ENCODE measurements at places on chromosomes 13 and 19. TPM values are rescaled to one million over a fixed set of nuclear protein-coding genes. Genes with fewer than 3 reads are reported as not detected.

Gene GMIP
- 29.2 TPM for total RNA-seq

Gene IL17D
- total RNA-seq, result 6.3 TPM

GRCh38 chr13:91169321-91170050 is 178.0 kb upstream of the MIR17HG start:
- no peak for DNase-seq

GRCh38 chr19:55457683-55458457 is 3.6 kb downstream of the ISOC2 start:
- no peak for DNase-seq

GRCh38 chr19:3463714-3464586 is 16.4 kb downstream of the SMIM24 start:
- DNase-seq, result no peak

- no peak for DNase-seq
These were observed 1.9 kb upstream of the VASP start for GRCh38 chr19:45505151-45505995.

DNA sequence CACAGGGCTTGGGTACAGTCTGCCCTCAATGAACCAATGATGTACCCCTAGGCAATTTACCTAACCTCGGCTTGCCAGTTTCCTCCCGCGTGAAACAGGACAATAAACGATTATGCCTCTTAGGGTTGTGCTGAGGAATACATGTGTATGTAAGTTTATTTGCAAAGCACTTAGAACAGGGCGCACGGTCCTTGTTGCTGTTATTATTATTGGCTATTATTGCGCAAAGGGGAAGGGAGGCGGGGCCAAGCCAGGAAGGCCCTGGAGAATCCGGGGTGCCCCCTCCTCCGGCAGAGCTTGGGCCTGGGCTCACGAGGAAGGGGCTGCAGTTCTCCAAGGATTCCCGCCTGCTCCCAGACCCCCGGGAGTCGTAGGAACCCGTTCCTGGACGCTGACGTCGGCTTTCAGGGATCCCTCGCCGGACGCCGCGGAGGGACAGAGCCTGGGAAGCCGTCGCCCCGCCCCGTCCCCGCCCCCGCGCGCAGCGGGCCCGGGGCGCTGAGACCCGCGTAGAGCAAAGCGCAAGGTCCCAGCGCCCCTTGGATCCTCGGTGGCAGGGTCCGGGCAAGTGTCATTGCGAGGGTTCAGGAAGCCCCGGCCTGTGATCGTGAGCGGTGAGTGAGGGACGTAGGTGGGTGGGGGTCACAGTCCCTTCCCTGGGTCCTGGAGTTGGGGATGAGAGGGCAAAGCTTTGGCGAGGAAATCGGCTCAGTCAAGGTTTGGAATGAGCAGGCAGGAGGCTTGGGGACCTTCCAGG is at the start of gene TMEM91:
Gene TMEM91 (plus strand): TSS at position 293 of the 757 bp plus-strand sequence. CDS start 1,777 bp downstream, outside the sequence.
- DNase-seq, result no peak

DNA sequence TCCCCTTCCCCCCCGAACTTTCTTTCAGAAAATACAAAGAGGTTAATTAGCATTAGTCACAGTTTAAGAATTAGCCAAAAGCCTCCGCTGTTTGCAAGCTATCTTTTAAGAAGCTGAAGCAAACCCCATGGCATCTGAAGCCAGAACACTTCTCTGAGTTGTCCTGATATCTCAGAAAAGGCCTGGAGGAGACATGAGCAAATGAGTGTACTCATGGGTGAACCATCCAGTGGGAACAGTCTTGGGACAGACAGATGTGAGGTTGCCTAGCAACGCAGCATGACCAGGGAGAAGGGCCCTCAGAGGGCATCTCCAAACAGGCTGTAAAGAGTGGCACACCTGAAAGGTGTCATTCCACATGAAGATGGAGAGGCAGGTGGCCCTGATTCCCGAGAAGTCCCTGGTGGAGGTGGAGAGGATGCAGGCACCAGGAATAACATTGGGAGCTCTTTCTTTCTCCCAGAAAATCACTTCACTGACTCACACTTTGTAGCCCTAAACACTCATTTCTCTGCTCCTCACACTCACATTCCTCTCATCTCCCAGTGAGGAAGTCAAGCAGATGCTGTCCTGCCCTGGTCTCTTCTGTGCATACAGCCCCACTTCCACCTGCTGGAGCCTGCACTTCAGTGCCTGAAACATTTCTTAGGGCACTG is 87.0 kb upstream of the TSHZ3 start:
- DNase-seq, result no peak

Gene SIGLEC12
- total RNA-seq, result not detected

Gene NPAS1
- total RNA-seq, result 2.2 TPM

GRCh38 chr13:33340631-33341030 is 55.1 kb upstream of the STARD13 start:
- DNase-seq, result no peak

GRCh38 chr13:106534639-106535551 is 567 bp downstream of the EFNB2 start:
- DNase-seq, result peak; percentile 35

DNA sequence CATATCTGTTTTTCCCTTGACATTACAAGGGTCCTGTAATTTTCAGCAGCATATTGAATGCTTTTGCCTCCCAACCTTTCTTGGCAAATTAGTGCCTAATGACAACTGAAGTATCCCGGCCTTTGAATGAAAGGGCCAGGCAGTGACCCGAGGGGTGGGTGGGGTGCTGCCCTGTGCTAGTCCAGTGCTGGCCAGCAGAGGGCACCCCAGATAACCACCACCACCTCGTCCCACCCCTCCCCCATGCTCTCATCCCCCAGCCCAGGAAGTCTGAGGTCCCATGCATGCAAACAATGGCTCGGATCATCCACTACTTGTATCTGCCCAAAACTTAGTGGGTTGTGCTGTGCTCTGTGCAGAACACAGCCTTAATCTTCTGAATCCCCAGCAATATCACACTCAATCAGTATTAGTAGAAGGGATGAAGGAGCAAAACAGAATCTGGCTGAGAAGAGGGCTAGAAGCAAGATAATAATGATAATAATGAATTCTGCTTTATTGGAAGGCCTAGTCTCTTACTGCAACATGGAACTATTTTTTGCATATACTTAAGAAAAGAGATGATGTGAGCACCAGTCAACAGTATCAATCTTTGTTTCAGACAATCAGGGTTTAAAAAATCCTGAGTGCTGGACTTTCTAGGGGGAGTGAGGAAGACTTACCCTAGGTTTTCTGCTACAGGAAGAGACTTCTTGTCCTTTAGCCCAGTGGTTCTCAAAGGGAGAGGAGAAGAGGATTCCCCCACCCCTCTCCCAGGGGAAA is 3.8 kb downstream of the ATP12A start:
- DNase-seq, result peak; percentile 67

- peak; percentile 49 for DNase-seq
These were observed 8.7 kb upstream of the IGFL3 start for GRCh38 chr19:46133101-46133627.

- no peak for DNase-seq
These were observed 1.0 kb upstream of the MEF2B start for GRCh38 chr19:19170873-19171672.

DNA sequence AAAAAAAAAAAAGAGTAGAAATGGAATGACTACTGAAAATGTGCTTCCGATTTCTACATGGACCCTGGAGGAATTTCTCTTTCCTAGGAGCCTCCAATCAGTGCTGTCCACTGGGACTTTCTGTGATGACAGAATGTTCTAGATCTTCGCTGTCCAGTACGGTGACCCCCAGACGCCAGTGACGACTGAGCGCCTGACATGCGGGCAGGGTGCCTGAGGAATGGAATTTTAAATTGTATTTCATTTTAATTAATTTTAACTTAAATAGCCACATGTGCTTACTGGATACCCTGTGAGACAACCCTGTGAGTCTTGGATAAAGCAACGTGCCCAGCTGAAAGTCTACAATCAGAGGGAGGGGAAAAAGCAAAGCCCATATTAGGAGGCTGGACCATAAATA is 4.1 kb upstream of the TLE6 start:
- no peak for DNase-seq

DNA sequence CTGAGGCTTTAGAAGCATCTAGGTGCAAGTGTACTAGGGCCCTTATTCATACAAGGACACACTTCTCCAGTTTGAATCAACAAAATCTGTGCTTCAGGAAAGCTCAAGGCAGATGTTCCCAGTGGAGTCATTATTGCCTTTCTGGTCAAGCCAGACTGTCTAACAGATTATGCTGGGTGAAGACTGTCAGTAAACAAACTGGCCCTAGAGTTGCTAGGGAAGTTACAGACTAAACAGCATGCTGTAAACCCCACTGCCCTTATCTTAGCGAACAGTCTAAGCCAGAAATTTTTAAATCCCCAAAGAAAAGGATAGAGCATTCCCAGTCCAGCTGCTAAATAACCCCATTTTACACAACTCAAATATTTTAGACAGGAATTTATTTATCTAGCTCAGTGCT is 1701.3 kb upstream of the PRR20A start:
- no peak for DNase-seq

Gene LYPD3
- total RNA-seq, result 0.60 TPM

DNA sequence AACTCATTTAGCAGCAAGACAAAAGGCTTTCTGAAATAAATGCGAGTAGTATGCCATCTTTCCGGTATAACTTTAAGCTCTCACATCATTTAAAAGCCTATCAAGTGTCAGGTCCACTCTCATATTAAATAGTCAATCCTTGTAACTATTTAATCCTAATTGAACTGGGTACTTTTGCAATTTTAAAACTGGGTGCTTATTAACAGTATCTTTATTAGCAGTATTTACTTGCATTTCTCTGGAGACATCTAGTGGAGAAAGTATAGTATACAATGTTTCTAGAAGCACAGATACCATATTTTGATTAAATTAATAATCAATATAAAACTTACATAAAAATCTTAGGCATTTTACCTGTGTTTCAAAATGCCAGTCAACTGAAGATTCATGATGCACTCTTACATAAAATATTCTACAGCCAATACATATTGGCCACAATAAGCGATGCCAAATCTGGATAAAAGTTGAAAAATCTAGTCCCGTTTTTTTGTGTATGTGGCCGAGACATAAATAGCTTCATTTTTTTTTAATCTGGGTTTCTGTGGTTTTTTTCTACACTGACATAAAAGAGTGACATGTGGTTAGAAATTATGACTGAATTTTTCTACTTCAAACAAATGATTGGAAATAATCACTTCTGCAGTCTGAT is 4.3 kb upstream of the POSTN start:
- DNase-seq, result no peak

- no peak for DNase-seq
These were observed 469.8 kb upstream of the ZNF507 start for GRCh38 chr19:31875591-31875990.

GRCh38 chr13:40583738-40584137 is 82.7 kb downstream of the FOXO1 start:
- no peak for DNase-seq

Gene RGL3
- total RNA-seq, result 284 TPM

DNA sequence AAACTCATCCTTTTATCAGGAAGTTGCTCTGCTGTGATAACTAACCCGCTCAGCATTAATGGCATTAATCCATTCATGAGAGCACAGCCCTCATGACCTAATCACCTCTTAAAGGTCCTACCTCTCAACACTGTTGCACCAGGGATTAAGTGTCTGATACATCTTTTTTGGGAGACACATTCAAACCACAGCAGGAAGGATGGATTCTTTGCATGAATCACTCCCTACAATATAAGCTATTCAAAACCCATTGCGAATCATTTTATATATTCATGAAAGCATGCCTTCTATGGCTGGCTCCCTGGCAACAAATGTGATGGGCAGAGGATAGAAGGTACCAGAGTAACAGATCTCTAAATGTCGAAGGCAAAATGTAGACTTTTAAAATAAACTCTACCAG is 27.6 kb downstream of the ARL11 start:
- no peak for DNase-seq

DNA sequence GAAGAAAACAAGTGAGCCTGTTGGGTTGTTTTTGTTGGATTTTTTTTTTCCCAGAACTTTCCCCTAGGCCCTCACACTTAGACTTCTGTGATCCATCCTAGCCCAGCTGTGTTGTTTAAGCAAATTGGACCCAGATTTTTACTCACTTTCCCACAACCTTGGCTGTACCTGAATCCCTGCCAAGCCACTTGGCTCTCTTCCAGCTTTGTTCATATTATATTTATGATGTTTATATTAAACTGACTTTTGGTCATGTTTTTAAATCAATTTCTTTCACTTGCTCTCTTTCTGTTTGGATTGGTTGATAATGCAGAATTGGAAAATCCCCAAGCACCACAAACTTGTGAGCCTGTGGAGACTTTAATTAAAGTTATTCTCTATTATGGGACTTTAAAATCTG is 16.6 kb downstream of the OLFM4 start:
- no peak for DNase-seq

GRCh38 chr13:98429977-98430736 is 146.8 kb downstream of the STK24 start:
- DNase-seq, result no peak

GRCh38 chr13:43227721-43228120 is 204.3 kb downstream of the DNAJC15 start:
- no peak for DNase-seq

DNA sequence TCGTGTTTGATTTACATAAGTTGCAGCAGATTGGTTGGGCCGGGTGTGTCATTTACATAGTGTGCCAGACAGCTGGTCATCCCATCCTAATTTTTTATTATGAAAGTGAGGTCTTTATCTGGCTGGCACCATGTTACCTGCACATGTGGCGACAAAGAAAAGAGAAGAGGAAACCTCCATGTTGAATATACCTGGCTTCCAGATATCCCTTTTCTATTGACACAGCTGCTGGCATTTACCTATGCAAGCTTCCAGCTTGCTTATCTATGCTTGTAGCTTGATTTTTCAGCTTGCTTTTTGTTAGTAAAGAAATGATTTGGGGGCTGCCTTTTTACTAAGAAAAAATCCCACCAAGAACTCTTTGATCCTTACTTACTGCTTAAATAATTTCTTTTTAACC is 681.3 kb upstream of the SLITRK1 start:
- DNase-seq, result no peak

Gene PCDH9
- total RNA-seq, result 1.7 TPM

DNA sequence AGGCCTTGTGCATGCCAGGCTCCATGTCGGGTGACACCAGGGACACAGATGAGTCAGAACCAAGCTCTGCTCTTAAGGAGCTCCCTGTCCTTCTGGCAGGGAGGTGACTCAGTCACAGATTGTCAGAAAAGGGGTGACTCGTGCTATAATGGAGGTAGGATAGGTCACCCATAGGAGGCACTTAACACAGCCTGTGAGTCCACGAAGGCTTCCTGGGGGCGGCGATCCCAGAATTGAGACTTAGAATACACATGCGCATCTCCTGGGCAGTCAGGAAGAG is 19.6 kb downstream of the FUZ start:
- DNase-seq, result no peak
